MCF 10A (cell line): ENCODE measurements at places on chromosomes 5 and 9.

GRCh38 chr9:26310294-26310693 is 582.3 kb downstream of the CAAP1 start:
- peak; percentile 10 for DNase-seq

GRCh38 chr5:134794819-134795218 is 36.2 kb downstream of the DDX46 start:
- no peak for DNase-seq

GRCh38 chr5:141733198-141733597 is 51.2 kb upstream of the ARAP3 start:
- no peak for DNase-seq

DNA sequence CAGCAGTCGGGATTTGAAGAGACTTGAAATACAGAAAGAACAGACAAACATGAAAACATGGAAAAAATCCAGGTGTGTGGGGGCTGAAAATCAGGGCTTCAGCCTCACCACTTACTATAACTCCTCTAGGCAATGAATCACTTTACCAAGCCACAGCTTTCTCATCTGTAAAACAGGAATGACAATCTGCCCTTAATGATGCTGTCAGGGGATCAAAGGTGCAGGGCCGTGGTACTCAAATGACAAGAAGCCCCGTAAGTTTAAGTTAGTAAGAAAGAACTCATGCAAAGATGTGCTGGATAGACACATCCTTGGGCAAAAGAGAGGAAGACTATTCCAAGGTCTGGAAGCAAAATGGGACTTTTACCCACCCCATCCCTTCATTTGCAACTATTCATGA is 34.7 kb downstream of the FBXW2 start:
- no peak for DNase-seq

GRCh38 chr5:176995122-176995490 is 11.5 kb downstream of the UIMC1 start:
- DNase-seq, result no peak

DNA sequence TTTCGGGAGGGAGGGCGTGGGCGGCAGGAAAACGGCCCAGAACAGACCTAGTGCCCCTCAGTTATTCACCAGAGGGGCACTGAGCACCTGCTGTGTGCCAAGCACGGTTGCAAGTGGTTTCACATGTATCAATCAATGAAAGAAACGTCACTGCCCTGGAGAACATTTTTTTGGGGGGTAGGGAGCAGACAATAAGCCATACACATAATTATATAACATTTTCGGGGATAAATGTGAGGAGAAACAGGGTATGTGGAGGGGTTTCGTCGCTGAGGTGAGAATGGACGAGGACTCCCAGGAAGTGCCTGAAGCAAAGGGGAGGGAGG is 444 bp upstream of the ZNF354A start:
- no peak for DNase-seq

GRCh38 chr9:20207176-20207575 is 415.1 kb downstream of the MLLT3 start:
- no peak for DNase-seq

GRCh38 chr9:112063586-112063985 is 111.5 kb downstream of the SUSD1 start:
- DNase-seq, result no peak

GRCh38 chr5:5521478-5521877 is 99.0 kb downstream of the ICE1 start:
- DNase-seq, result no peak

DNA sequence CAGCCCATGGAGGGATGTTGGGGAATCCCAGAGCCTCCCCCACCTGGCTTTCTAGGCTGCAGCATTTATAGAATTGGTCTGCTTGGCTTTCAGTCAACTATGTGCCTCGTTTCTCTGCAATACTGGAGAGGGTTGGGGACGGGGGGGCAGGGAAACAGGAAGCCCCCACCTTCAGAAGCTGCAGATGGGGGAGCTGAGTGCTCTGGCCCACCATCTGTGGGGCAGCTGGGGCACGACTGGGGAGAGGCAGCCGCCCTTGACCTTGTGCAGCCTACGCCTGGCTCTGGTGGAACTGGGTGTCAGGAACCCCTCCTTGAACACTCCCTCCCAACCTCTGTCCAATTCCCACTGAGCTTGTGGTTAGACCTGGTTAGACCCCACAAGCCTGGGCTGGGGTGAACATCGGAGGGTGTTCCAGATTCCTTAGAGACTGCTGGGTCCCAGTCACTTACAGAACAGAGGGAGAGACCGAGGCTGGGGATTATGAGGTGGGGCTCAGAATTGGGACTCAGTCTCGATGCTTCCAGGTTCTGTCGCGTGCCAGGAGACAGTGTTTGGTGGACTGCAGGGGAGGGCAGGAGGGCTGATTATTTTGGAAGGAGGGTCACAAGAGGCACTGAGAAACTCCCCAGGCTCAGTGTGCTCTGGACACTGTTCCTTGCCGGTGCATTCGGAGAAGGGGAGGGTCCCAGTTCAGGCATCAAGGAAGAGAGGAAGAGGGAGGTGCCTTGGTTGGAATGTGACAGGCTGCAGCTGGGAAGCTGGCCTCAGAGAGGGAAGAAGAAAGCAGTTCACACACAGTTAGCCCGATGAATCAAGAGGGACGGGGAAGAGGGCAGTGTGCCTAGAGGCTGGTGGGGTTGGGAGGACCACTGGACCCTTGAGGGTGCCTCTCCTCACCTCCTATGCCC is 25.6 kb downstream of the COL27A1 start:
- DNase-seq, result no peak

- peak; percentile 14 for DNase-seq
Measured at GRCh38 chr9:3088219-3088618, 244.3 kb upstream of the PUM3 start.

DNA sequence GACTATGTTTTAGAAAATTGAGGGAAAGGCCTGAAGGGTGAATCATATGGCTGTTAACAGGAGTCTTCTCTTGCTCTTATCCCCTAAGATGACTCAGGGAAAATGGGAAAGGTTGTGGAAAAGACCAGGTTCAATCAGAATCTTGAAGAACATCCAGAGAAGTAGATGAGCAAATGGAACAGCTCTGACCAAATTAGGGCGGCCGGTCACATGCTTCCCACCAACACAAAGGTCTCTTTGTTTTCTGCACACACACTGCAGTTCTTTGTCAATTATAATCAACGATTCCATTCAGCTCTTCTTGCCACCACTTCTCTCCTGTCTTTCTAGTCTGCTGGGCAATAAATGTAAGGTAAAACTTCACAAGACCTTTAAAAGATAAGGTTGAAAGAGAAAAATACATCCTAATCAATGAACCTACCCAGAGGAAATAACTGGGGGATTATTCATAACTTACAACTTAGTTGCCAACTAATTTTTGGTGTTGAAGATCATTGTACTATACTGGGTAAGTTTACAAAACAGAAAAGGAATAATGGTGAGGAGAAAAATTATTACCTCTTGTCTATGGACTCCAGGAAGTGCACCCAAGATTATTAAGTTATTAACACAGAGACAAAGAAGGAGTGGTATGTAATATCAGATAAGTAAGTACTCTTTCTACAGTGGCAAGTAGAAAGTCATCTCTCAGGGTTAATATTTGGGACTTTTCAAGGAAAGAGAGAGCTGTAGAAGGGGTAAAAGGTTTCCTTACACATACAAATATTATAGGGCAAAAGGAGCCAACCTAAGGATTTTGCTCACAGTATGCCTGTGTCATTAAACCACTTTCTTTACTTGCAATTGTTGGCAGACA is 441.9 kb upstream of the PIK3R1 start:
- peak; percentile 35 for DNase-seq

- DNase-seq, result no peak
Measured at GRCh38 chr5:67093279-67093678, 103.3 kb downstream of the CD180 start.

- DNase-seq, result no peak
Measured at GRCh38 chr5:24135536-24135935, 509.2 kb downstream of the CDH10 start.

DNA sequence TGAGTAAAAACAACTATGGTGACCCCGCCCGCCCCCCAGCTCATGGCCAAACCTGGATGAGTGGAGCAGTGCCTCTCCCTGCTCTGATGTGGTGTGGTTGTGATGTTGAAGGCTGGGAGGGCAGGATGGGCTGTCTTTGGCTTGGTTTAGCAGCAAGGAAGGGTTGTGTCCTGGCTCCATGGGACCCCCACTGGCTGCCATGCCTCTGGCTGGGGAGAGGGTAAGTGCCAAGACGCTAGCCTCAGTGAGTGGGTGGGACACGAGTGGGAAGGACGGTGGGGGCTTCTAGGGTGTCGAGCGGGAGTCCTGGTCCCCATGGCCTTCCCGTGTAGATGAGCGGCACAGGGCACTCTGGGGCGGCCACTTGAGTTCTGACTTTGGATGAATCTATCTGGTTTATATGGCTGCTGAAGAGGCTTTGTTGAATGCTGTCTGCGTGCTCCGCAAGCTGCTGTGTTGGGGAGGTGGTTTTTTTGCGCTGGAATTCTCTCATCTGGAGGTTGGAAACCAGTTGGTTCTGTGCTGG is 50.4 kb downstream of the DAB2IP start:
- DNase-seq, result no peak

DNA sequence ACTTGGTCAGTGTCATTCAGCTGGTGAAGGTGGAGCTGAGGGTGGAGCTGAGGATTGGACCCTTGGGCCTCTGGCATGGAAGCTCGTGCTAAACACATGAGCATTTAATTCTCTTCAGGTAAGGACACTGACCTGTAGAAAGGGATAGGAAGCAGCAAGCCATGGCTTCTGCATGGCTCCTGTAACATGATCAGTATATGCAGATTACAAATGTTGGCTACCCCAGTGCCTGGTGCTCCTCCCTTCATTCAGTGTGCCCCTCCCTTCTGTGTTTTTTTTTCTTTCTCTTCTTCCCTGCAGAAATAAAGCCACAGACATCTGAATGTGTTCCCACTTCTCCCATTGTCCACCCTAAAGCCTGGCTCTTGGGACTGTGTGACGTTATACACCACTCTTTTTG is 52.9 kb downstream of the ARHGAP26 start:
- DNase-seq, result no peak

DNA sequence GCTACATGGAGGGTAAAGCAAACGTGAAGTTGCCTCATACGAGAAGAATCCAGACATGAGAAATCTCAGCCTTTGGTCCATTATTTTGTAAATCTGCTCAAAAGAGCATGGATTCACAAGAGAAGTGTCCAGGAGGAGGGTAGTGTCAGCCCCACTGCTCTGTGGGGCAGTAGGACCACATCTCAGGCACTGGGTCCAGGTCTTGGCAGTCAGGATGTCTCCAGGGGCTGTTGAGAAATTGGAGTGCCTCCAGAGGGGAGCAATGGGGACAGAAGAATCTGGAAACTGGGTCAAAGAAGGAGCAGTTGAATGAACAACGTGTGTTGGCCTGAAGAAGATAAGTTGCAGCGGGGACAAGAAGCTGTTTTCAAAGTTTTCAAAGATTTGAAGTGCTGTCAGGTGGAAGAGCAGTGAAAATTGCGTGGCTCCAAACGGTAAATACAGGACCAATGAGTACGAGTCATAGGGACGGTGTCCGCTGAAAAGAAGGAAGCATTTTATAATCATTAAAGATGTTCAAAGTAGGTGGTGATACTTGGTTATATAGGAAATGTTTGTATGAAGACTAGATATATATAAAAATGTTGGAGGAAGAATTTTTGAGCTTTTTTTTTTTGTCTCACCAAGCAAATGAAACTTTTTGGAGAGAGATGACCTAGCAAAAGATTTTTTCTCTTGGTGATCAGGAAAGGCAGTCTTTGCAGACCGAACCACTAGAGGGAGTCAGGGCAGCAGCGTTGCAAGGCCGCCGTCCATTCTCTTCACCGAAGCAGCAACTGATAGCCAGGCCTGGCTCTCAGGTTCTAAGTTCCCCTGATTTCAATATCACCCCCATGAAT is 57.1 kb upstream of the ZBED3 start:
- peak; percentile 76 for DNase-seq
